ENCODE measurements at places on chromosomes 12 and 14. TPM values are rescaled to one million over a fixed set of nuclear protein-coding genes. Genes with fewer than 3 reads are reported as not detected.

TOMM20L gene
- polyA plus RNA-seq: not detected

GRCh38 chr14:89990218-89990617 is 34.5 kb downstream of the TDP1 start:
- no peak for DNase-seq

DNA sequence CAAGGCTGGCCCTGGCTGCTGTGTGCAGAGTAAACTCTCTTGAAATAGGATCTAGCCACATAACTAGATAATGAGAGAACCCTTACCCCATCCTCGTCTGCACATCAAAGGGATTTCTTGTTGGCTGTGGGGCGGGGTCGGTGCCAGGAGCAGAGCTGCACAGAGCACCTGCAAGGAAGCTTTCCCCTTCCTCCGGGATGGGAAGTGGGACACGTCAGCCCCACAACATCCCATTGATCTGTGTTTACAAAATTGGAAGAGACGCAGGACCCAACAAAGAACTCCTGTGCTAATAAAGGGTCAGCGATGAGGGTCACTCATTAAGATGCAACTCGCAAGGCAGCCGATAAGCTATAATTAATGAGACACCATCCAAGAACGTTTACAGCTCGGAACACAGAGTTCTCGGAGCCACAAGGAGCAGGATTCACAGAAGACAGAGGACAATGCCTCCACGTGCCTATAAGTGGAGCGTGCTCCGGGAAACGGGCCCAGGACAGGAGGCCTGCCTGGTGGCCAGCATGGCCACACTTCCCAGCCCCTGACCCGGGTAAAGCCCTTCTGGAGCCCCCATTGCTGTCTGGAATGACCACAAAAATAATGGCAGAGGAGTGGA is 171.5 kb downstream of the SLC15A4 start:
- no peak for DNase-seq

- no peak for DNase-seq
These were observed 182.3 kb downstream of the NTF3 start for GRCh38 chr12:5614256-5614655.

- DNase-seq: no peak
These were observed 1.6 kb downstream of the BORCS5 start for GRCh38 chr12:12358528-12358927.
